HAP-1 (cell line): ENCODE measurements at places on chromosomes 6 and 20.

DNA sequence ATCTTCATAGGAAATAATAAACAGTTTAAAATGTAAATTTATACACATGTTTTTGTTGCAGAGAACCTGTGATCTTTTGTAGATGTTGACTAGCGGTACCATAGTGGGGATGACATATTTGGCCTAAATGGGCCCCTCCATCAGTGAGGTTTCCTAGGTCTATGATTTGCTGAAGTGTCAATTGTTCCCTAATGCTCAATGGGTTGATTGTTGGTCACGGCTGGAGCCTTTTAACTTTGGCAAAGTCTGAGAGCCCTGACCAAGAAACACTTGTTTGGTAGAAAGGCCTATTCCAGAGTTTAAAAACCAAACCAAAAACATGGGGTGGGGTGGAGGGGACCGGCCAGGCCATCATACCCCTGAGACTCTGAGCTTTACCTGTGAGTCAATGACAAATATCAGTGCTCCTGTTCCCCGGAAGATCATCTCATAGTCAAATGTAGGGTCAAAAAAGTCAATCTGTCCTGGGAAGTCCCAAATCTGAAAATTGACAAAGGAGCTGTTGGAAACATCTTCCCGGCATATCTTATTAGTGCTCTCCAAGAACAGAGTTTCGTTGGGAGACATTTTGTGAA, 25.1 kb downstream of the RRAGD start:
- DNase-seq, result no peak

DNA sequence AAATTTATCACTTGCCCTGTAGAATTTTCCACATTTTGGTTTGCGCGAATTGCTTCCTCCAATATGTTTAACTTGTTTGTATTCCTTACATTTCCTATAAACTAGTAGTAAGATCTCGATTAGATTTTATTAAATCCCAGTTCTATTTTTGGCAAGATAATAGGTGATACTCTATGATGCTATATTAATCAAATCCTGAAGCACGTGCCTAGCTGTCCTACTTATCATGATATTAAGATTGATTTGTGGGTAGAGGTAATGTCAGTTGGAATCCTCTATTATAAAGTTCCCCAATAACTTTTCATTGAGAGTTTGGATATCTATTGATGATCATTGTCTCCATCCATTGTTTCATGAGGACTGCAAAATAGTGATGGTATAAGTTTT, 82.8 kb upstream of the RIPOR2 start:
- DNase-seq, result no peak

- DNase-seq, result no peak
These were observed 118.8 kb upstream of the ZNF217 start for GRCh38 chr20:53712212-53712977.

DNA sequence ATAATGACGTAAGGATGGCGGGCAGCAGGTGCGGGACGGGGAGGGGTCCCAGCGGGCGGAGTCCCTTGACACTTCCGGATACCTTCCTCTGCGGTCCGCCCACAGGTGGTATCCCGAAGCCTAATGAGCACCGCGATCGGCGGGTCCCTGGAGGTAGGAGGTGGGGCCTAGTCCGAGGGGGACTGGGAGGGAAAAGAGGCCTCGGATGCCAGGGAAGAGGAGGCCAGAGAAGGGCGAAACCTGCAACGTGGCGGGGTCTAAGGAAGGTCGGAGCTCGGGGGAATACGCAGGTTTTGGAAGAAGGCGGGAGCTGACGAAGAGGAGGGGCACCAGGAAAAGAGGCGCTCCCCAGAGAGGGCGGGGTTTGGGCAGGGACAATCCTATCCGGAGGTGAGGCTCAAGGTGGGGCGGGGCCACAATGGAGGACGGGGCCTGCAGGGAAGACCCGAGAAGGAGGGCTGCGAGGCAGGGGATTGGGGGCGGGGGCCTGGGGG, 3.7 kb downstream of the PRSS16 start:
- DNase-seq, result peak; percentile 98

DNA sequence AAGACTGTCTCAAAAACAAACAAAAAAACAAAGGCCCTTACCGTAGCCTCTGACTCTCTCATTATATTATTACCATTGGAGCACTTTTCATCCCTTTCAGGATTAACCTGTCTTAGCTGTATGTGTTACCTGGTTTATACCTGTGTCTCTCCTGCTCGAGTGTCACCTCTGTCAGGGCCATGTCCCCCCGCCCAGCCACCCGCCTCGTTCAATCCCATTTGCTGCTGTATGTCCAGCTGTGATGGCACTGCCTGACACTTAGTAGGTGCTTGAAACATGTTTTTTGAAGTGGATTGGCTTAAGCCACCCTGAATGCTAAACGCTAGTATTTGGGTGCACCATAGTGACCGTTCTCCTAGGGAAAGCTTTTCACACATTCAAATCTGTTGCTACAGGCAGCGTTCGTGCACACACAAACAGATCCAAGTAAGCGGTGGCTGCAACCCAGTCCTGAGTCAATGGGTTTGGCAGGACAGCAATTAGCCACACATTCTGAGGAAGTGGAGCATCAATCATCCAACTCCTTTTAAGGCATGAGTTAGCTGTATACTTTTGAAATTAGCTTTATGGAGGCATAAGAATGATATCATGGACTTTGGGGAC, 98.9 kb upstream of the ZNF217 start:
- DNase-seq, result no peak

DNA sequence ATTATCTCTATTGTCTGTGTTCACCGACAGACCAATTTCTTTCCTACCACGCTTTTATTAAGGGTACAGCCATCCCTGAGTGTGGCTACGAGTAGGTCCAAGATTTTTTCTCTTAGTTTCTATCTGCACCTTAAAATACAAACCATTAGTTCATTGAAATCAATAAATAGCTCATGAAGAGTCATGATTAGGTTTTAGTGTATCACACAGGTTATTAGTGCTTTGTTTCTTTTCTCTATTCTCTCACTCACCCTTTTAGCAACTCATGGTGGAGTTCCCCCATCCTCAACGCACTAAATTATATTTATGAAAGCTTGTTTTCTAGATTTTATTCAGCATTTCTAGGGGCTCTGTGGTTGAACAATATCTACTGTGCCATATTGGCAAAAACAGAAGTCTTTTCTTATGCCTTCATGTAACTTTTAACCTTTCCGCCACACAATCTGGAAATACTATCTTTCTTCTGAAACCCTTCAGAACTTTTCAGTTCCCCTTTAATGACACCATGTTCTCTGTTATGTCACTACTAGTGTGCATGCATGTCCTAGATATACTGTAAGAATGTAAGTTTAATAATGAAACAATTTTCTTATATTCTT, 128.2 kb upstream of the LAMA2 start:
- no peak for DNase-seq

GRCh38 chr6:2877057-2877882, 25.8 kb downstream of the SERPINB9 start:
- no peak for DNase-seq

GRCh38 chr20:18279242-18279641, 9.1 kb upstream of the ZNF133 start:
- no peak for DNase-seq

DNA sequence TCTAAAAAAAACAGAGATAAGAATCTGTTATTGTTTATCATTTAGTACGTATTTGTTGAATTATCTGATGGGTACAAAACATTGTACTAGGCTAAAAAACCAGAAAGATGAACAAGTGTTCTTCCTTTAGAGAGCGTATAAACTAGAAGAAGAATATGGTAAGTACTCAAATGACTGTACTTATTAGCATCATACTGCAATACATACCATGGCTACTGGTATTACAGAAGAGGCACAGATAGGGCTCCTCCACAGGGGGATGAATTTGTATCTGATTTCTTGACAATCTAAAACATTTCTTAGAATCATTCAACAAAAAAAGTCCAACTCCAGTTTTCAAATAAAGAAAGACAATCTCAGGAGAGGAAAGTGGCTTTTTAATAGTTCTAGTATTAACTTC, 118.0 kb upstream of the THEMIS start:
- DNase-seq, result no peak

DNA sequence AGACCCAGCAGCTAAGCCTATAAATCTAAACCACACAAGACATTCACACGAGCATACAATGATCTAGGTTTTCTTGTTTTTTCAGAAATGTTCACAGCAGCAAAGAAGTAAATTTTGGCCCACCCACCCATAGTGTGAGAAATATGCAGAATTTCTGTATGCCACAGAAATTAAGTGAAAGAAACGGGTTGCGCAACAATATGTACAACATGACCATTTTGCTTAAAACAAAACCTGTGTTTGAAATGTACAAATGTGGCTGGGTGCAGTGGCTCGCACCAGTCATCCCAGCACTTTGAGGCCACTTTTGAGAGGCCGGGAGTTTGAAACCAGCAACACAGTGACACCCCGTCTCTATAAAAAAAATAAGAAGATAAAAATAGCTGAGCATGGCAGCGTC, 9.4 kb downstream of the SALL4 start:
- DNase-seq, result no peak

GRCh38 chr6:9020001-9020400, 584.7 kb upstream of the SLC35B3 start:
- no peak for DNase-seq

GRCh38 chr6:21507811-21508210, 85.7 kb upstream of the SOX4 start:
- DNase-seq, result no peak

DNA sequence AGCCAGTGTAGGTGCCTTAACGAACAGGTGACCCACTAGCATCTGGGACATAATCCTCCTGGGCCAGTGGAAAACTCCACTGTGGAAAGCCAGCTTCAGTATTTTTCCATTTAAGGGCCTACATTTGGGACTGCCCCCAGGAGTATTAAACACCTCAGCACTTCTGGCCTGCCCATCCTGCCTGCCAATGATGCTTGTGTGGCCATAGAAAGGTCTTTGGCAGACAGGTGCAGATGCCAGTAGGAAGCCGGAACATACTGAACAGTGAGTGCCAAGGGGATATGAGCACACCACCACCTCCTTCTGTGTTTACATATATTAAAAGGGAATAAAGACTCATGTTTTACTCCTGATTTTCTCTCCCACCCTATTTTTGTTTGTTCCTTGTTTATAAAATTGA, 19.9 kb downstream of the MCM8 start:
- no peak for DNase-seq

- DNase-seq, result no peak
These were observed 209.0 kb downstream of the SYNE1 start for GRCh38 chr6:152428126-152428525.

DNA sequence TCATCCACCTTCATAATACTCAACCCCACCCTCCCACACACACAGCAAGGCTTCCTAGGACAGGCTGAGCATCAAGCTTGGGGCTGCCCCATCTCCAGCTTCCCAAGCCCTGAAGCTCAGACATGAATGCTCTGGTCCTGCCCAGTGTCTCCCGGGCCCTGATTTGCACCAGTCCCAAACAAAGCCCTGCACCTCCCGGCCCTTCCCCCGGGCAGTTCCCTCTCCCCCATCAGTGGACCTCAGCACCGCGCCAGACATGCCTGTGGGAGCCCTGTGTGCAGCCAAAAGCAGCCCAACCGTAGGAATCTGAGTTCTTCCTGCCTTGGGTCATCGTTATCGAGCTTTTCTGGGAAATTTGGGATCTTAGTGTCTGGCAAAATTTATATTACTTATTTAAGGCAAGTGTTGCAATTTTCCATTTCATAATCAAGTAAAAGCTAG, 63.5 kb downstream of the THBS2 start:
- no peak for DNase-seq

GRCh38 chr20:4453359-4453758, 268.4 kb upstream of the PRND start:
- DNase-seq, result no peak

GRCh38 chr6:108728826-108729225, 119.4 kb upstream of the ARMC2 start:
- no peak for DNase-seq

- no peak for DNase-seq
These were observed 111.4 kb upstream of the ATXN1 start for GRCh38 chr6:16872543-16873235.

GRCh38 chr6:70857387-70858077, 99.3 kb downstream of the B3GAT2 start:
- no peak for DNase-seq

DNA sequence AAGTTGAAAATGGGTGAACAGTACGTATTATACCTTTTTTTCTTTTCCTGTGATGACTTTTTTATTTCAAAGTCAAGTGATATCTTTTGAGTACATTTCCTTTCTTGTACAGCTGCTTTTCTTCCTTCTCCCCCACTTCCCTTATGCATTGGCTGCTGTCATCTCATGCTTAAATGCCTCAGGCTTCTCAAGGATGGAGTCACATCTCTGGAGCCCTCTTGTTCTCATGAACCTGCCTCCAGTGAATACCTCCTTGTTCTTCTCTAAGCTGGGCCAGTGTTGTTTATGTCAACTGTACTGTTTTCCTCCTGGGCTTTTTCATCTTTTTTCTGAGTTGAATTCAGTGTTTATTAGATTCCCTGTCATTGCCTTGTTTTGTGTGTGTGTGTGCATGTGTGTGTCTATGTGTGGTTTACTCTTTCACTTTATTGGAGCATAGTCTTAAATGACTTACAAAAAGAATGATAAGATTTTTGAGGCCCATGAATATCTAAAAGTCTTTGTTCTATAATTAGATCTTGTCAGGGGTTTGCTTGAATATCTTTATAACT, 23.6 kb downstream of the STXBP5 start:
- no peak for DNase-seq

GRCh38 chr6:85412911-85413430, 36.9 kb upstream of the NT5E start:
- DNase-seq, result no peak

DNA sequence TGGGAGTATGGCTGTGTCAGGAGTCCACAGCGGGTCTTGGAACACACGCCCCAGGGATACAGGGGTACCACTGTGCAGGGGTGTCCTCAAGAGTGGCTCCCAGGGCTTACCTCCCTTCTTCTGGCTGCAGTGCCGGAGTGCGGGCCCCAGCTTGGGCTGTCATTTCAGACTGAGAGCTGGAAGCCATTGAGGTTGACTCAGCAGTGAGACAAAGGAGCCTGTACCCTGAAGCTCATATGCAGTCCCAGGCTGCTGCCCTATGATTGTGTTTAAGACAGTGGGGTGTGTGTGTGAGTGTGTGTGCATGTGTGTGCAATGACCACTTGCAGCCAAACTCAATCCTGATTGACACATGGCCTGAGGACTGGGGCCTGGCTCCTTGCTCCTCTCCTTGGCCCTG, 167.7 kb upstream of the AFDN start:
- DNase-seq, result no peak

DNA sequence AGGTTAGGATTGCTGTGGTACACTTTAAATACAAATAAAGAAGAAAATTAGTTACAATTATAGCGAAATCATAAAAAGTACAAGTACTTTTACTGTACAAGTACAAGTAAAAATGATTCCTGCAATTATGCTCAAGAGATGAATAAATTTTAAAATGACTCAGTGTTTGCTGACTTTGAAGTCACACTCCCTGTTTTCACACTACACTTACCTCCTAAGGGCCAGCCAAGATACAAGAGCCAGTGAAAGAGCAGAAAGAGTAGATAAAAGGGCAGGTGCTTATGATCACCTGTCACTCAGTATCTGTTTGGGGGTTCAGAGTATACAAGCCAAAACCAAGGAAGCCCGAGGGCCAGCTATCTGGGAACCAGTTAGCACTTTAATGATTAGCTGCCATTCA, 41.0 kb upstream of the COL21A1 start:
- DNase-seq, result no peak

GRCh38 chr20:17612287-17612991, 42.6 kb downstream of the DSTN start:
- DNase-seq, result no peak
